ENCODE measurements at places on chromosomes 12 and 14.

GRCh38 chr12:128829861-128830504, 6.2 kb upstream of the SLC15A4 start:
- H3K4me1 ChIP-seq = peaks cover 21% of the 10 kb centered on the region
- peak overlapping the region; percentile 4 for H3K4me3 ChIP-seq
- H3K27me3 ChIP-seq = peaks cover 12% of the 10 kb centered on the region
- peak overlapping the region; percentile 70 for H3K27ac ChIP-seq
- peak; percentile 24 for DNase-seq

DNA sequence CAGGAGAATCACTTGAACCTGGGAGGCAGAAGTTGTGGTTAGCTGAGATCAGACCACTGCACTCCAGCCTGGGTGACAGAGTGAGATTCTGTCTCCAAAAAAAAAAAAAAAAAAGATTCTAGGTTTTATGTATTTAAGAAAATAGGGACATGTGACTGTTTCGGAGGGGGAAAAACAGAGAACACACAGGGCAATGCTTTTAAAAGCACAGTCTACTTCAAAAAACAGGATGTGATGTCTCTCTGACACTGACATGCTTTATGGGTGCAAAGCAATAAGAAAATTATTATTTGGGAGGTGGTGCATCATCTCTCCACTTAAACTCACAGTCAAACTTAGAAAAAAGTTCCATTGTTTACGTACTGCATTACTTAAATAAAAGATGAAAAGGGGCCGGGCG, 28.7 kb downstream of the CLIP1 start:
- H3K4me3 ChIP-seq = no peak overlapping the region
- no peak overlapping the region for H3K27ac ChIP-seq
- no peaks in the 10 kb centered on the region for H3K27me3 ChIP-seq

- H3K4me1 ChIP-seq = peaks cover 65% of the 10 kb centered on the region
- no peaks in the 10 kb centered on the region for H3K36me3 ChIP-seq
- DNase-seq = no peak
- H3K27me3 ChIP-seq = no peaks in the 10 kb centered on the region
- H3K4me3 ChIP-seq = no peak overlapping the region
- peak overlapping the region; percentile 89 for H3K27ac ChIP-seq
Observed at GRCh38 chr14:68274725-68275124, 455.1 kb downstream of the RAD51B start.

DNA sequence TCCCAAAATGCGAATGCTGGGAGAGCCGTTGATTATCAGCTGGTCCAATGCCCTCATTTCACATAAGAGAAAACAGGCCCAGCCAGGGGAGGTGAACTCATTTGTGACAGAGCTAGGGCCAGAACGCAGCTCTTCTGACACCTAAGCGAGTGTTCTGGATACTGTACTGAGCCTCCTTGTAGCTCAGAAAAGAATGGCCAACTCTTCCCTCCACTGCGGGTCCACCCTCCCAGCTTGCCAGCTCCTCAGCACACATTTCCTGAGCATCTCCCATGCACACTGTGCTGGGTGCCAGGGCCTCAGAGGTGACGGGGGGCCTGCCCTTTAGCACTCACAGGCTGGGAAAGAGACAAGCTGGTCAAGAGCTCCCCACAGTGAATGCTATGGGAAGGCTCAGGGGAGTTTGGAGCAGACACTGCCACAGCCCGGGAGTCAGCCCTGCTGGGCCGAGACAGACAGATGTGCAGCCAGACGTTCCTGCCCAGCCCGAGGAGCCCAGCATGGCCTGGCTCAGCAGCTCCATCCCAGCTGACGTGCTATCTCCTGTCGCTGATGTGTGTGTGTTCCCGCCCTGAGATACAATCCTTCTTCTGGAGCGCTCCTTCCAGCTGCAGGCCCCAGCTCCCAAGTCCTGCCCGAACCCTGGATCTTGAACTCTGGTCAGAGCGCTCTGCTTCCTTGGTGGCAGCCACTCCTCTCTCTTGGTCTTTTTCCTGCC, 3.5 kb downstream of the CMTM5 start:
- no peak for DNase-seq
- H3K27me3 ChIP-seq = no peaks in the 10 kb centered on the region
- no peaks in the 10 kb centered on the region for H3K36me3 ChIP-seq

- H3K36me3 ChIP-seq = no peaks in the 10 kb centered on the region
- no peak overlapping the region for H3K27ac ChIP-seq
- no peak overlapping the region for H3K4me3 ChIP-seq
- peaks cover 3% of the 10 kb centered on the region for H3K27me3 ChIP-seq
- H3K4me1 ChIP-seq = peaks cover 9% of the 10 kb centered on the region
Observed at GRCh38 chr12:94670898-94671297, 20.5 kb upstream of the TMCC3 start.

GRCh38 chr12:52023182-52023975, 16.6 kb downstream of the TAMALIN start:
- peaks cover 50% of the 10 kb centered on the region for H3K4me1 ChIP-seq
- no peaks in the 10 kb centered on the region for H3K36me3 ChIP-seq
- H3K4me3 ChIP-seq = peak overlapping the region; percentile 82
- H3K27ac ChIP-seq = peak overlapping the region; percentile 92
- peak; percentile 97 for DNase-seq
- H3K27me3 ChIP-seq = no peaks in the 10 kb centered on the region

DNA sequence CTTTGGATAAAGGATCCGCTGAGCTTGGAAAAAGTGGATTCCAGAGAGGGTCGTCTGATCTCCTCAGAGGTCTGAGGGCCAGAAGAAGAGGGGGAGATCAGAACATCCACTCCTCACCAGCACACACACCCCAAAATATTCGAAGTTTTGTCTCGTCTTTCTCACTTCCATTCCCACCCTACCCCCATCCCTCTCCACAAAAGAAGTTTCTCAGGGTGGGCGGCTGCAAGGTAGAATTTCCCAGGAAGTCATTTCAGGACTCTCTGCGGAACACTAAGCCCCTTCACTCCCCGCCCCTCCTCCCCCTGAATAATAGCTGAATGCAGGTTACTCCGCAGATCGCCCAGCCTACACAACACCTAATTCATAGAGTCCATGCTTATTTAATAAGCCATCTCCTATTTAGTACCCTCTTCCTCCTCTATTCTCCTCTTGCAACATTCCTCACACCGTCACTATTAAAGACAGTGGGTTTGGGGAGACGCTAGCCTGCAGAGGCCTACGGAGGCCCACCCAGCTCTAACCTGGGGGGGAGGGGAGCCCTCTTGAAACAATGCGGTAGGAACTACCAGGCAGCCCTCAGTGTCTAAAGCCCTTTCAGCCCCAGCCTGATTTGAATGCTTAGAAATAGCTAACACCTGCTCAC, 649 bp upstream of the SALL2 start:
- H3K4me3 ChIP-seq = peak overlapping the region; percentile 69
- peak overlapping the region; percentile 14 for H3K27ac ChIP-seq
- peaks cover 16% of the 10 kb centered on the region for H3K4me1 ChIP-seq
- DNase-seq = no peak

GRCh38 chr12:46207644-46208043, 61.2 kb downstream of the SLC38A1 start:
- no peaks in the 10 kb centered on the region for H3K27me3 ChIP-seq
- H3K4me3 ChIP-seq = peak overlapping the region; percentile 31
- H3K27ac ChIP-seq = peak overlapping the region; percentile 97
- peaks cover 92% of the 10 kb centered on the region for H3K36me3 ChIP-seq
- DNase-seq = no peak

GRCh38 chr14:105493921-105494605, 3.0 kb downstream of the TEDC1 start:
- peaks cover 4% of the 10 kb centered on the region for H3K36me3 ChIP-seq
- H3K4me3 ChIP-seq = no peak overlapping the region
- peaks cover 17% of the 10 kb centered on the region for H3K4me1 ChIP-seq
- H3K27ac ChIP-seq = no peak overlapping the region

DNA sequence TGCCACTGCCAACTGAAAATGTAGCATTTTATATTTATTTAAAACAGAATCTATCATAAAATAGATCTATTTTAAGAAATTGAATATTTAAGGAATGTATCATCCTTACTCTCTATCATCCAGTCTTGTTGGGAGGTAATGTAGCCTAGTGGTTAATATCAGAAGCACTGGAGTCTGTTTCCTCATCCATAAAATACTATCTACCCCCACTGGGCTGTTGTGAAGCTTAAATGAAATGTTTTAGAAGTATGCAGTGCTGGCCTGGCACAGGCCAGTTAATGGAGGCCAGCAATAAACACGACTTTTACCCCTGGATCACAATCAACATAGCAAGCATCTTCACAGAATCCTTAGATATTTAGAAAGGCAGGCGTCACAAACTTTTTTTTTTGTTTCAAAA, 188.0 kb downstream of the CAND1 start:
- H3K27ac ChIP-seq = no peak overlapping the region
- peaks cover 15% of the 10 kb centered on the region for H3K4me1 ChIP-seq
- no peak overlapping the region for H3K4me3 ChIP-seq
- H3K27me3 ChIP-seq = peaks cover 23% of the 10 kb centered on the region
- DNase-seq = no peak

- H3K4me3 ChIP-seq = no peak overlapping the region
- peaks cover 36% of the 10 kb centered on the region for H3K4me1 ChIP-seq
- peaks cover 2% of the 10 kb centered on the region for H3K27me3 ChIP-seq
- H3K27ac ChIP-seq = no peak overlapping the region
- DNase-seq = peak; percentile 19
Observed at GRCh38 chr14:24690492-24690891, 56.5 kb upstream of the GZMB start.

GRCh38 chr14:98736701-98737338, 535.2 kb downstream of the BCL11B start:
- no peaks in the 10 kb centered on the region for H3K36me3 ChIP-seq
- H3K4me3 ChIP-seq = no peak overlapping the region
- H3K27me3 ChIP-seq = no peaks in the 10 kb centered on the region
- H3K4me1 ChIP-seq = no peaks in the 10 kb centered on the region
- no peak for DNase-seq
- H3K27ac ChIP-seq = no peak overlapping the region

DNA sequence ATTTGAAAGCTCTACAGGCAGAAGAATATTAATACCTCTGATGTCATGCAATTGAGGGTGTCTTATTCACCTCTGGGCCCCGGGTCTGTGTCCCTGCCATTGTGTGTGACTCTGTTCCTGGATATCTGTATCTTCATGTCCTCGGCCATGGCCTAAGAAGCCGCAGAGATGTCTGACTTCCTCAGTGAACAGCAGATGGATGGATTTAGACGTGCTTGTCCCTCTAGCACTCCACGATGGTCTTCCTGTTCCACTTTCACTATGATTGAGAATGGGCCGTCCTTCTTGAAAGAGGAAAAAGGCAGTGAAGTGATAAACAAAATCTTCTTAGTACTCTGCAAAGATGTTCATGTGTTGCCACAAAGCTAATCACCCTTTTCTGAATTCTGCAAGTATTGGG, 217.4 kb downstream of the SLC41A2 start:
- H3K4me1 ChIP-seq = peaks cover 73% of the 10 kb centered on the region
- H3K27ac ChIP-seq = peak overlapping the region; percentile 82
- H3K4me3 ChIP-seq = peak overlapping the region; percentile 42

DNA sequence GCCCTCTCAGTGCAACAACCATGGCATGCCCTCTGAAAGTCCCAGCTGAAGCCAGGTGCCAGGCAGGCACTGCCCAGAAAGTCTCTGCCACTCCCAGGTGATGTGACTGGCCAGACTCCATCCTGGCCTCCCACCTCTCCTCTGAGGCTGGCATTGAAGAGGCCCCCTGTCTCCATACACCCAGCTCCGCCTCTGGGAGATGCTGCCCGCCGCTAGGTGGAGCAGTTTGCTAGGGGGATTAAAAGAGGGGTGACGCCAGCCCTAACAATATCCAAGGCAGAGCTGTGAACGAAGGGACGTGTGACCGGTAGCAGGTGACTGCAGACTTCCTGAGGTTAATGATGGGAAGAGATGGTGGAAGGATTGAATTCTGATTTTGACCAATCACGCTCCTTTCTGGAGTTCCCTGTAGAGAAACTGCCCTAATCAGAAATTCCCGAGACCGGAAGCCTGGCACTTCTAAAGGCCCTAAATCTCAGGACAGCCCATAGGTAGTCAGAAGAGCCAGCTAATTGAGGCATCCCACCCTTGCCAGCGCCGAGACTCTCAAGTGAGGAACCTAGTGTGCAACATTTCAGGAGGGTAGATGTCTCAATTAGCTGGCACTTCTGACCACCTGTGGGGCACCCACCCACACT, 8.3 kb upstream of the PLEK2 start:
- peaks cover 7% of the 10 kb centered on the region for H3K27me3 ChIP-seq
- peak; percentile 57 for DNase-seq
- H3K4me1 ChIP-seq = peaks cover 2% of the 10 kb centered on the region
- no peak overlapping the region for H3K27ac ChIP-seq

GRCh38 chr12:128059621-128060370, 207.2 kb upstream of the TMEM132C start:
- DNase-seq = no peak
- no peaks in the 10 kb centered on the region for H3K36me3 ChIP-seq

GRCh38 chr12:94386422-94386821, 73.2 kb downstream of the CEP83 start:
- H3K4me3 ChIP-seq = no peak overlapping the region
- no peak for DNase-seq
- peaks cover 16% of the 10 kb centered on the region for H3K4me1 ChIP-seq
- no peak overlapping the region for H3K27ac ChIP-seq
- H3K36me3 ChIP-seq = peaks cover 57% of the 10 kb centered on the region

DNA sequence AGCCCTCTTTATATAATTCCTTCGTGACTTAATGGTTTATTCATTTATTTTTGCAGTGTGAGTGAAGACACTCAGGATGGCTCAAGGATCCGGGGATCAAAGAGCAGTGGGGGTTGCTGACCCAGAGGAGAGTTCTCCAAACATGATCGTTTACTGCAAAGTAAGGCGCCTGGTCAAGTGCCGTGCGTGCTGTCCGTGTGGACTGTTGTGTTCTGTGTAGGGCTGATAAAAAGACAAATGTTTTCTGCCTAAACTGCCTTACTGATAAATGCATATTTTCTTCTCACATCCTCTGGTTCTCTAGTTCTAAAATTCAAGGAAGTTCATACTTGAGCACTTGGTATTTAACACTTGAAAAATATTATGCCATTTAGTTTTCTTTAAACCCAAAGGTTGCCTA, 32.5 kb downstream of the RGS6 start:
- H3K4me3 ChIP-seq = no peak overlapping the region
- peaks cover 28% of the 10 kb centered on the region for H3K27me3 ChIP-seq
- DNase-seq = no peak
- no peaks in the 10 kb centered on the region for H3K36me3 ChIP-seq
- peaks cover 18% of the 10 kb centered on the region for H3K4me1 ChIP-seq

GRCh38 chr14:92540472-92541048, 27.0 kb downstream of the RIN3 start:
- H3K36me3 ChIP-seq = peaks cover 6% of the 10 kb centered on the region
- peaks cover 77% of the 10 kb centered on the region for H3K4me1 ChIP-seq
- H3K4me3 ChIP-seq = no peak overlapping the region
- DNase-seq = no peak
- no peaks in the 10 kb centered on the region for H3K27me3 ChIP-seq
- peak overlapping the region; percentile 74 for H3K27ac ChIP-seq

Data from activated naive CD8-positive, alpha-beta T cell treated with anti-CD3 and anti-CD28 coated beads, Interleukin-2, amount 50 U/mL, for 24 hours (primary cell).